CD4-positive, alpha-beta T cell treated with Interleukin-4 for 1 hour (primary cell): ENCODE measurements at places on chromosomes 4 and X.

- no peak for DNase-seq
Observed at GRCh38 chrX:55659931-55660330, 36.7 kb downstream of the FOXR2 start.

DNA sequence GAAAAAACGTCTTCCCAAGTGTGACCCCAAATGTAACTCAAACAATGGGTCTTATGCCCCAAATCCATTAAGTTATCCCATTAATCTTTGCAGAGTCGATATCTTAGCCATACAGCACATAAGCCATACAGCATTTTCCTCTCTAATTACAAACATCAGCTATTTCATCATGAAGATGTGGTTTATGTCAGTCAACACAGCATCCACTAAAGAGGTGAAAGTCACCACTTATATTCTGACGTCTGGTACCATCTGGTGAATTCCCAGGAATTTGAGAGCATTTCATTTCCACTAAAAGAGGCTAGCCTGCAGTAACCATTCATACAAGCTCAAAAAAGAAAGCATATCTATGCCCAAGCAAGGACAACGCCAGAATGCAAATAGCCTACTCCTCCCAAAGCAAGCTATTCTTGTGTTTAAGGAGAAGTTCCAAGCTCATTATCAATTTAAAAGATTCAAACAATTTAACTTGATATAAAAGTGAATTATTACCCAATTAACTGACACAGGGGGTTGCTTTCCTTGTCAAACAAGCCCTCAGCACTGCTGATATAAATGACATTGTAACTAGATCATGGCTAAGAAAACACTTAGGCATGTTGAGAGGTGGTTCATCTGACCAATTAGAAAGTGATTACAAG lies 203.3 kb downstream of the ANTXR2 start:
- DNase-seq, result no peak

GRCh38 chr4:132498215-132498614 lies 650.9 kb upstream of the PCDH10 start:
- no peak for DNase-seq

DNA sequence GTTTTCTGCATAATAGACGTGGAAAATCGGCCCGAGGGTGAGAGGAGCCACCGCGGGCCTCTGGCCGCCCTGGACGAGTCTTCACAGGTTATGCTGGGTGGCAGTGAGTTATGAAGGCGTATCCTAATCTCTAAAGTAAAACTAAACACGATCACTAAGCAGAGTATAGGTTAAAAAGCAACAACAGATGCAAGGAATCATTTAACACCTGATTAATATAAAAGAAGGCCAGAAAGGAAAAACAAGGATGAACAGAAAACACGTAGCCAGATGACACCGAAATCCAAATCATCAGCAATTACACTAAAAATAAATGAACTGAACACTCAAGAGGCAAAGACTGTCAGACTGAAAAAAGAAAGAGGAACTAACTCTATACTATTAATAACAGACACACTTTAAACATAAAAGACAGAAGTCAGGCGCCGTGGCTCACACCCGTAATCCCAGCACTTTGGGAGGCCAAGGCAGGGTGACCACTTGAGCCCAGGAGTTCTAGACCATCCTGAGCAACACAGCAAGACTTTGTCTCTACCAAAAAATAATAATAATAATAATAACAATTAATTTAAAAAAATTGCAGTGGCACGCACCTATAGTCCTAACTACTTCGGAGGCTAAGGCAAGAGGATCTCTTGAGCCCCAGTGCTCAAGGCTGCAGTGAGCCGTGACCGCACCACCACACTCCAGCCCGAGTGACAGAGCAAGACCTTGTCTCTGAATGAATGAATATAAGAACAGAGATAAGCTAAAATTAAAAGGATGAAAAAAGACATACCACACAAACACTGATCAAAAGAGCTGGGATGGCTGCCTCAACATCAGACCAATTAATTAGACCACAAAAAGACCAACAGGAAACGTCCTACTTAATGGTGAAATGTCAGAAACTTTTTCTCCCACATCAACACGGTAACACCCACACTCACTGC lies 30.0 kb downstream of the CTBP1 start:
- peak; percentile 23 for DNase-seq

- DNase-seq, result no peak
Observed at GRCh38 chr4:32219306-32220075, 1499.3 kb downstream of the PCDH7 start.

DNA sequence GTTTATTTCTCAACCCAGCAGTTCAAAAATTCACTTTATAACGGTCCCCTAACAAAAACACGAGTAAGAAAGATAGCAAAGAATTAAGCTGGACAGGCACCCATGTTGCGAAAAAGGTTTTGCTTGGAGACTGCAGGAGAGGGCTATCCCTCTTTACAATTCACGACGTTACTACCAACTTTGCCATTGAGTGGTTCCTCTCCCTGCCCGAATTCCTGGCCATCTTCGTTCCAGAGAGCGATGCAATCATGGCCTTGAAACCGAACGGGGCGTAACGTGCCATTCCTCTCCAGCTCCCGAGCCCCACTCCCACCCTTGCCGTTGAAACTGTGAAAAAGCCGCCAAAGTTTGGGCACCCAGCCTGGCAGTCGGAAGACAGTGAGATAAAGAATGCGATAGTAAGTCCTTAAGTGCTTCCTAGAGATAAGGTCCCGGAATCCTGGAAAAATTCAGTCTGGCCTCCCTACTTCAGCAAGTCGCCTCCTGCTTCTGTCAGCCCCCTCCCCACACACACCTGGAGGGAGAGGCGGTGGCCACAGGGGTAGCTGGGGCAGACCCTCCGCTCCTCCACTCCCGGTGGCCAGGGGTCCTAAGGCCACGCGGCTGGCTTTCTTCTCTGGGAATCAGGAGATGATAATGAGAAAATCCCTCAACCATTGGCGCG lies 65.2 kb downstream of the FBXO8 start:
- DNase-seq, result no peak

DNA sequence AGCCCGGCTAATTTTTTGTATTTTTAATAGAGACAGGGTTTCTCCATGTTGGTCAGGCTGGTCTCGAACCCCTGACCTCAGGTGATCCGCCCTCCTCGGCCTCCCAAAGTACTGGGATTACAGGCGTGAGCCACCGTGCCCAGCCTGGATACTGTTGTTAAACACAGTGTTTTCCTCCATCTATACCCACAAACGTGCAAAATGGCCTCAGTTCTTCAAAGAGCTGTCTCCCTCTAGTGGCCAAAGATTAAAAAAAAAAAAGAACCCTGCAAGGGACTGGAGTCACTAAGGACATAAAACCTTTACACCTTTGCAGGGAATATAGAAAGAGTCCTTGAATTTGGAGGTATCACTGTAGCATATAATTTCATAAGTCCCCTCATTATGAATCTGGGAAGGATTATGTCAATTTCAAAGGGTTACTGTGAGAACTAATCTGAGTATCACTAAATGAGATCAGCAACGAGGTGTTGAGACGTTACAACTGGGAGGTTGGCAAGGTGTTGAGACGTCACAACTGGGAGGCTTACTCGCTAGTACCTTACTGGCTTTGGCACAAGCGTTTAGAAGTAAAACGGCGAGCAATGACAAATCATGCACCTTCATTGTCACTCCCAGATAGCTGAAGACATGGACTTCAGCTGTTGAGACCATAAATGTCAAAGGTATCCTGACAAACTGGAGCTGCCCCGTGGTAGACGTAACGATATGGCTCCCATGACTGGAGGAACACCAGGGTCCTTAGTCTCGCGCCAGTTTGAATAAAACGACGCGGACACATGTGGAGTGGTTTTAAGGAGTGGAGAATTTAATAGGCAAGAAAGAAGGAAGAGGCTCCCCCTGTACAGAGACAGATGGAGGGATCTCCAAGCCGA lies 33.4 kb upstream of the ENPP6 start:
- peak; percentile 64 for DNase-seq

DNA sequence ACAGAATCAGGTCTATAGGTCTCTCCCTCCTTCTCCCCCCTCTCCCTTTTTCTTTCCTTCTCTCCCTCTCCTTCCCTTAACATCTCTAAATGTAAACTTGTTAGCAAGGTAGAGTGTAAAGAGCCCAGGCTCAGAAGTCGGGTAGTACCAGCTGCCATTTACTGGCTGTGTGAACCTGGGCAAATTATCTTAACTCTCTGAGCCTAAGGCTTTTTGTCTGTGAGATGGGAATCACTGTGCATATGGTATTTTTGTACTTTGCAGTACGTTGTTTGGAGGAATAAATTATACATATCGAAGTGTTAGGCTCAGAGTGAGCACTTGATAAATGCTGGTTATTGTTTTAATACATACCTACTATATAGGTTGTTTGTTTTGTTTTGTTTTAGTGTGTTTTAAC lies 154.0 kb downstream of the RBMX2 start:
- no peak for DNase-seq

GRCh38 chr4:86452422-86452891 lies 92.6 kb upstream of the MAPK10 start:
- no peak for DNase-seq

DNA sequence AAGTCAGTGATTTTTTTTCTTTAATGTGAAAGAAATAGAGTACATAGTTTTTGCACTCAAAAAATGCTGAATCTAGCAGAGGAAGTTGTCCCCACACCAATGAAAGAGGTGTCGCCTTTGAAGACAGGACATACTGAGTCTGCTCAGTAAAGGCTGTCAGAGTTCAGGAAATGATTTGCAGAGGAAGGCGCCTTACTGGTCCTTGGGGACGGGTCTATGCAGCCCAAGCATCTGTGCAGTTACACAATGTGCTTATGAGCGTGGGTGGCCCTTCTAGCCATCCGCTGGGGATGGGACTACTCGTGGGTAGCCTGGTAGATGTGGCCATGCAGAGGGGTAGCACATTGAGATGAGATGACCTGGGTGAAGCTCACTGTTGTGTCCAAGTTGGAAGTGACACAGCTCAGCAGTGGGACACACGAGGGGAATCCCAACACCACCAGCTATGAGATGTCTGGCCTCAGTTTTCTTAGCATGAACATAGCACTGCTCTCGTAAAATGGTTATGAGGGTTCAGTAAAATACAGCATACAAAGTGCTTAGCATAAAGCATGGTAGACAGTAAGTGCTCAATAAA lies 116.5 kb upstream of the RBPJ start:
- peak; percentile 45 for DNase-seq

DNA sequence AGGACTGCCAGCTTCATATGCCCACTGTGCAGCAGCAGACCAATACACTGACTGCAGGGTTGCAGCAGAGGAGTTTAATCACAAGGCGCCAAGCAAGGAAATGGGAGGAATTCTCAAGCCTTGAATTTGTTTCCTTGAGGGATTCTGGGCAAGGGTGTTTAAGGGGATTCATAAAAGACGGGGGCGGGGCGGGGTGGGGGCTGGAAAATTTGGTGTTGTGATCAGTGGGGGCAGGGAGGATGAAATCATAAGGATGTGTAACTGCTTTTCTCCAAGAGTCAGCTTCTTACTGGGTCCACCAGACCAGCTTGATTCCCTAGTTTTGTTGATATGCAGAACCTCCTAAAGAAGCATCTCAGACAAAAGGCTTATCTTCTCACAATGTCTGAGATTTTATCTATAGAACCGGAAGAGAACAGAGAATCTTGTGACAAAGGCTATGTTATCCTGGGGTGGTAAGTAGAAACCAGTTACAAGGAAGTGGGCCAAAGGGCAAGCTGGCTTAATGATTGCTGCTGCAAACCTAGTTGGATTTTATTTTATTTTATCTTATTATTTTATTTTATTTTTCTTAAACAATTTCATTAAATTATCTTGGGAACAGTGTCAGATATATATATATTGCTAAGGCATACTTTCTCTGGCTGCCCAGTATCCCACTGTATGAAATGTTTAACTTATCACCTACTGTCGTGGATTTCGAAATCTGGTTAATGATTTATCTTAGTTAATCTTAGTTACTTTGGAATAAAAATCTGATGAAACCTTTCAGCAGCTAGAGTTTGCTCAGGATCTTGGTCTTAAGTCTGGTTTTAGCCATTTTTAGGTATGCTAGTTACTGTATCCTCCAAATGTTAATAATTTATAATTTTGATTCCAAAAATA lies 276.4 kb downstream of the RPA4 start:
- no peak for DNase-seq

- no peak for DNase-seq
Observed at GRCh38 chrX:11421805-11422524, 128.8 kb downstream of the AMELX start.

GRCh38 chrX:26590849-26591248 lies 374.9 kb downstream of the MAGEB5 start:
- DNase-seq, result no peak

DNA sequence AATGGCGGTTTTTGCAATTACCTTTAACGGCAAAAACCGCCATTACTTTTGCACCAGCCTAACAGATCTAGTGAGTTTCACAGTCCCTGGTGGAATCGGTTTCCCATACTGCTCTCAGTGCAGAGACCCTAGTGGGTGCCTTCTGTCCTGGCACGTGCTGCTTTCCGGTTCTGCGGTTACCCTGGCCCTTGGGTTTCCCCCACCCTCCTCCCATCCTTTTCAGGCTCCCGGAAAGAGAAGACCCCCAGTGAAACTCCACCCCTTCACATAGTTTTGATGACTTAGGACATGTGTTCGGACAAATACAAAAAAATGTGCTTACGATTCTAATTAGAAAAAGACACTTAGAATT lies 36.9 kb downstream of the NLGN3 start:
- DNase-seq, result peak; percentile 55

GRCh38 chr4:6937754-6938153 lies 28.1 kb downstream of the TBC1D14 start:
- DNase-seq, result no peak

DNA sequence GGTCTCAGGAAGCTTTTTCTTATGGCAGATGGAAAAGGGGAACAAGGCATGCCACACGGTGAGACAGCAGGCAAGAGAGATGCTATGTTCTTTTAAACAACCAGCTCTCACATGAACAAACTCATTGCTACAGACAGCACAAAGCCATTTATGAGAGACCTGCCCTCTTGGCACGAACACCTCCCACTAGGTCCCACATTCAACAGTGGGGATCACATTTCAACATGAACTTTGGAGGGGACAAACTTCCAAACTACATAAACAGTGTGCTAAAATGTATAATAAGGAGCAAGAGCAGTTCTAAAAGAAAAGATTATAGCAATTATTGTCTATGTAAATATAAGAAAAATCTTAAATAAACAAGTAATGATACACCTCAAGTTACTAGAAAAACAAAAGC lies 391.8 kb upstream of the CPXCR1 start:
- DNase-seq, result no peak

GRCh38 chrX:12891171-12891570 lies 15.2 kb upstream of the TLR8 start:
- DNase-seq, result no peak

DNA sequence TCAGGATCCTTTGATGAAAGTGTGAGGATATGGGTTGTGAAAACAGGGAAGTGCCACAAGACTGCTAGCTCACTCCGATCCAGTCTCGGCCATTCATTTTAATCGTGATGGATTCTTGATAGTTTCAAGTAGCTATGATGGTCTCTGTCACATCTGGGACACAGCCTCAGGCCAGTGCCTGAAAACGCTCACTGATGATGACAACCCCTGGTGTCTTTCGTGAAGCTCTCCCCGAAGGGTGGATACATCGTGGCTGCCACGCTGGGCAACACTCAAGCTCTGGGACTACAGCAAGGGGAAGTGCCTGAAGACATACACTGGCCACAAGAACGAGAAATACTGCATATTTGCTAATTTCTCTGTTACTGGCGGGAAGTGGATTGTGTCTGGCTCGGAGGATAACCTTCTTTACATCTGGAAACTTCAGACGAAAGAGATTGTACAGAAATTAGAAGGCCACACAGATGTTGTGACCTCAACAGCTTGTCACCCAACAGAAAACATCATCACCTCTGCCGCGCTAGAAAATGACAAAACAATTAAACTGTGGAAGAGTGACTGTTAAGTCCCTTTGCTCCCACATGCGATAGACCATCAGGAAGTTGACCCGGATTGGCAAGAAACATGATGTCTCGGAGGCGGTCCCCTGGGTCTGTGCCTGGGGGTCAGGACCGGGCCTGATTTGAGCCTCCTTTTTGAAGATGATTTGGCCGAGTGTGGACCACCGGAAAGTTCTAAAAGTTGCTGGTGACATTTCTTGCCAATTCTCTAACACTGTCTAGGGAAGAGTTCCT lies 22.2 kb downstream of the LIAS start:
- DNase-seq, result no peak
